ENCODE measurements at places on chromosomes 16 and 17.

DNA sequence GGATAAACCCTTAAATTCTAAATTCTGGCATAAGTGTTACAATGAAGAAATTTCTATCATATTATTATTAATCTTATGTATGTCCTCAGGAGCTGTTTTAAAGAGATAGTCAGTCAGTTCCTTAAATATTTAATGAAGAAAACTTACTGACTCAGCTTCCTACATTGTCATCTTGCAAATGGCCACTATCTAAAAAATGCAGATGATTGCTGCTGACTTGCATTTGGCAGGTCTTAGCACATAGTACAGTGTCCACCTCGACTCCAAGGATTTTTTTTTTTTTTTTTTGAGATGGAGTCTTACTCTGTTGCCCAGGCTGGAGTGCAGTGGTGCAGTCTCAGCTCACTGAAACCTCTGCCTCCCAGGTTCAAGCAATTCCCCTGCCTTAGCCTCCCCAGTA is 55.1 kb upstream of the CORO6 start:
- no peak for DNase-seq

- no peak for DNase-seq
Measured at GRCh38 chr16:22642416-22643088, 131.9 kb downstream of the NPIPB5 start.

DNA sequence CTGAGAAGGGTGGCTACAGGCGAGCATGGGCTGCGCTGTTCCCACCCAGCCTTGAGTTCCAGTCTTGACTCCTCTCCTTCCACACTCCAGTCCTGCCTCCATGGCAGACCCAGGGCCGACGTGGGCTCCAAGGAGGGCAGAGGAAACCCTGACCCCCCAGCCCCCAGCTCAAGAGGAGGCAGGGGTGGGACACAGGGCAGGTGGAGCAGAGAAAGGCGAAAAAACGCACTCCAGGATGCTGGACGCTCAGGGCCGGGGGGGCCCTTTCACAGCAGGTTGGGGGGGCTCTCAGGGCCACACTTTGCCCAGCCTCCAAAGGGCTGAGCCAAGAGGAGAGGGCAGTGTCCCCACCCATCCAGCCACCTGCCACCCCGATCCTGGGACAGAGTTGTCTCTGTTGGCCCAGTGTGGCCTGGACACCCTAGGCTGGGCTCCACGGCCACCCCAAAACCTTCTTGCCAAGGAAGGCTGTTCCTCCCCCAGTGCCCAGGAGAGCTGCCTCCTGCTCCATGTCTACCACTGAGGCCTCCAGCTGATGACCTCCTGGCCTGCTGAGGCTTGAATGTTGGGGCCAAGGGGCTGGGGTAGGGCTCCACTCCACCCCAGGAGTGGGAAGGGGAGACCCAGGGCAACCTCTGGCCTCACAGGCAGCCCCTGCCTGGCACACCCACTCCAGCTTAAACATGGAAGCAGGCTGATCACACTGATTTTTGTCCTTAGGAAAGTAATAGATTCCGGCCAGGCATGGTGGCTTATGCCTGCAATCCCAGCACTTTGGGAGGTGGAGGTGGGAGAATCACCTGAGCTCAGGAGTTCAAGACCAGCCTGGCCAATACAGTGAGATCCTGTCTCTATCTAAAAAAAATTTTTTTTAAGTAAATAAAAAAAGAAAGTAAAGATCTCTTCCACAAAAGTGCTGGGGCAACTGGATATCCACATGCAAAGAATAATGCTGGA is 7.4 kb upstream of the CCDC57 start:
- no peak for DNase-seq

DNA sequence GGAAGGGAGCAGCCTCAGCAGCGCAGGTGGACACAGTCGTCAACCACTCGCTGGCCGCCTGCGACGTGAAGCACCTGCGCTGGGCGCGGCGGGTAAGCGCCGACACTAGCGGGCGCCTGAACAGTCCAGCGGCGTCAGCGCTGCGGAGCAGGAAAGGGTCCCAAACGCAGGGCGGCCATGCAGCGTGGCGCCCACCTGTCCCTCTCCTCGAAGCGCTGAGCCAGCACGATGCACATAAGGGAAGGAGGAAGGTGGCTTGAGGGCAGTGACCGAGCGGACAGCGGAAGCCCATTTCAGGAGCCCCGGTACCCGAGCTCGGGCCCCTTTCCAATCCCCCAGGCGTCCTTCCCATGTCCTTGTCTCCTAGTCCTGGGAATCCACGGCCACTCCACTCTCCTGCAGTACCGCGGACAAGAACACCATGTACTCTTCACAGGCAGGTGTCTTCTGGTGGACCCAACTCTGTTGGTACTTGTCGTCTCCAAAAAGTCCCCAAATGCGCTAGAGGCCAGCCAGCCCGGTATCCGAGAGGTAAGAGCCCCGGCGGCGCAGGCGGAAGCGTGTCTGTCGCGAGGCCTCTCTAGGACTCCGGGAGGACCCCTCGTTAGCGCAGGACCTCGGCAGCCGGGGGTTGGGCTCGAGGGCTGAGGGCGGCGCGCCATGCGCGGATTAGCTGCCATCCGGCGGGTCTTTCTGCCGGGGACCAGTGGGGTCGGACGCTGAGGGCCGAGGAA is 14.4 kb downstream of the ZNF232 start:
- DNase-seq, result peak; percentile 78

DNA sequence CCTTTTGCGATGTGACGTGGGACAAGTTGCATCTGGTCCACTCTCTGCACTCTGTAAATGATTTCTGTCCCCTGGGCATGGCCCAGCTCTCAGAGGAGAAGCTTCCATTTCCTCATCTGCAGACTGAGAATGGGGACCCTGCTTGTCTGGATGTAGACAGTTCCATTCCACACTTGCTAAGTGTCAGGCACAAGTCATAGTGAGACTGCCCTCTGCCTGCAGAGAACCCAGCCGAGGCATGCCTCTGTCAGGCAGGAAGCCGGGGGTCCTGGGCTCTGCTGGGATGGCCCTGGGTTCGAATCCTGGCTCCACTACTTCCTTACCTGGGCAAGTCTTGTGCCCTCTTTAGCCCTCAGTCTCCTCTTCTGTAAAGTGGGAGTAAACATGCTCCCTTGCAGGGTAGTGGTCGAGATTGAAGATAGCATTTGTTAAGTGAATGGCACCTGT is 4.1 kb downstream of the MAP2K3 start:
- DNase-seq, result no peak

DNA sequence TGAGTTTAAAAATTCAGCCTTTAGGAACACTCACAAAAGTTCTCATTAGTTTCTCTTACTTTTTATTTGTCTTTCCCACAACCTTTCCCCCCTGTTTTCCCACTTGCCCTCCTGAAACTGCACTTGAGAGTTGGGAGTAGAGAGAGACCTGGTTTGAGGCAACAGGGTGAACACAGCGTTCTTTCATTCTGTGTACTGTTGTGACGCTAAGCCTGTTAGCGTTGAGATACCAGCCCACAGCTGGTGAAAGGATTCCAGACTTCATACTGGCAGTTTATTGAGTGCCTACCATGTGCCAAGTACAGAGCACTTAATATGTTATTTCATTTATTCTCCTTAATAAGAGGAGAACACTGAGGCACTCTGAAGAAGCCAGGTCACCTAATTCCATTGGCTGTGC is 10.3 kb downstream of the TNRC6C start:
- no peak for DNase-seq

- DNase-seq, result no peak
Measured at GRCh38 chr17:16980813-16981731, 9.2 kb upstream of the TNFRSF13B start.

GRCh38 chr17:78340183-78340955 is 19.5 kb downstream of the SOCS3 start:
- DNase-seq, result no peak

GRCh38 chr17:39684369-39685192 is 3.3 kb downstream of the PGAP3 start:
- no peak for DNase-seq

All from upper lobe of right lung (tissue), 1 donor.